ENCODE measurements at places on chromosomes 12 and 14.

DNA sequence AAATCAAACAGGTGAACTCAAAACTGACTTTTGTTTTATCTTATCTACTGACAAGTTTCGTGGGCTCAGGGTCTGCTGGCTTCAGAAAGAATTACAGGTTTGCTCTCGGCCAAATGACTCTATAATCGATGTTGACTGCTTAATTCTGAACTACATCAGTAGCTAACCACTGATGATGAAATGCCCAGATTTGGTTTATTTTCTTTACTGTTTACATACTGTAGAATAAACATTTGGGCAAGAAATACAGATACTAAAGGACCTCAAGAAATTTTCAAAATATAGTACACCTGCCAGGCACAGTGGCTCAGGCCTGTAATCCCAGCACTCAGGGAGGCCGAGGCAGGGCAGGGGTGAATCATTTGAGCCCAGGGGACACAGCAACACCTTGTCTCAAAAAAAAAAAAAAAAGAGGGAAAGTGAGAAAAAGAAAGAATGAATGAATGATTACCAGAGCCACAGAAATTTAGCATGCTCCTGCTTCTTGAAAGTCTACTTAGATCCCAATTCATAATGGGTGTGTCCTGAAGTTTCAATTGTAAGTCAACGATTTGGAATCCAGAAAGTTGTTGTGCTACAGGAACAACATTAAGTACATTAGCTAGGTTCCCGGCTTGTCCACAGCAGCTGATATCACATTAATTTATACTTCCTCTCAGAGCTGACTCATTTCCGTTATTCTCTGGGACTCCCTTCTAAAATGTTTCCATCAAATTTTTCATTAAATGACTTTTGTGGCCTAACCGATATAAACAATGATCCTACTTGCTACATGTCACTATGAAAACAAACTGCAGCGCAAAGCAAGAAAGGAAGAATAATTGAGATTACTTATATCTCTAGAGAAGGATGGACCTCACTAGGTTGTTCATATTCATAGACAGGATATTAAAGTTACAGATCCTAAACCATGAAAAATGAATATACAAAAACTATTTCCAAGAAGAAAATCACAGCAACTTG lies 134.3 kb downstream of the MED13L start:
- DNase-seq = no peak

DNA sequence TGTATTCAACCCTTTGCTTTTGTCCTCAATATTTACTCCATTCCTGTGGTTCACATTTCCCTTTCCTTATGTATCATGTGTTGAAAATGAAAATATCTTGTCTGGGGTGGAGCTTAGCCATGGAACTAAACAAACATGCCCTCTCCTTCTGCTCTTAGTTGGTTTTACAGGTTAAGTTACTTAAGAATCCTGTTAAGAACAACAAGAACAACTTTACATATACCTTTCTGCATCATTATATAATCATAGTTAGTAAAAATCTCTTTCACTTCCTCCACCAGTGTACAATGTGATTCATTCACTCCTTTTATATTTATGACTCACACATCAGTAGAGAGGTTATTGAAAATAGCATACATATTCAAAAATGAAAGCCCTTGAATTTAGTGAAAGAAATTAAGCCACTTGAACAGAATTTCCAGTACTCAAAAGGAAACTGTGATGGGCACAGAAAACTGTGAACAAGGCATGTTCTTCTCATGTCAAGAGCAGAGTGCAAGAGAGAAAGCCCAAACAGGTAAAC lies 307.7 kb downstream of the CCDC91 start:
- DNase-seq = no peak

- no peak for DNase-seq
Observed at GRCh38 chr12:104865080-104865479, 93.0 kb downstream of the SLC41A2 start.

- DNase-seq = no peak
Observed at GRCh38 chr12:95693689-95694088, 96.9 kb downstream of the NTN4 start.

GRCh38 chr14:35161231-35161630 lies 38.9 kb downstream of the PRORP start:
- no peak for DNase-seq

GRCh38 chr14:58797010-58797429 lies 159.3 kb downstream of the DACT1 start:
- no peak for DNase-seq

DNA sequence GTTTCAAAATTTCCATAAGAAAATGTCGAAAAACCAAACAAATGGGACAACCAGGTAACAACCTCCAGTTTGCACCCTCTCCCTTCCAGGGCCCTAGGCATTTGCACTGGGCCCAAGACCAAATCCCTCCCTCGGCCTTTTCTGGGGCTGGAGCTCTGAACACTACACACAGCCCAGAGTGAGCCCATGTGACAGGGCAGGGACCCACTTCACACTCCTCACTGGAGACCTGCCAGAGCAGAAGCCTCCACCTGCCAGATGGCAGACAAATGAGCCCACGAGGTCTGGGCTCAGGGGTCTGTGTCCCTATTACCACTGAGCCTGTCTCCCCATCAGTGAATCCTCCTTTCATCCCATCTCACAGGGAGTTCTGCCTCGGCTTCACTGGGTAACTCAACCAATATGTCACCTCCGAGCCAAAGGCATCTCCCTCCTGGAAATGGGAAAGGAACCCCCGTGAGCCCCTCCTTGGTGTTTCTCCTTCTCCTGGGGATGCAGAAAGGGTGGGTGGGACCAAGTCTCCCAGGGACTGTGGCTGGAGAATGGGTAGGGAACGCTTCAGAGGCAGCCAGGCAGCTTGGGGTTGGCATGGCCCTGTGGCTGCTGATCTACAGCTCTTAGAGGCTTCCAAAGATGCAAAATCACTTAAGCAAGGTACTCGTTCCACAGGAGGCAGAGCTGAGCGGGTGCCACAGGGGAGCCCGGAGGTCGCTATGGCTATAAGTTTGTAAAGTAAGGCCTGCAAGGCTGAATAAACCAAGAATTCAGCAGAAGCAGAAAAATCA lies 10.6 kb downstream of the VWF start:
- DNase-seq = no peak

DNA sequence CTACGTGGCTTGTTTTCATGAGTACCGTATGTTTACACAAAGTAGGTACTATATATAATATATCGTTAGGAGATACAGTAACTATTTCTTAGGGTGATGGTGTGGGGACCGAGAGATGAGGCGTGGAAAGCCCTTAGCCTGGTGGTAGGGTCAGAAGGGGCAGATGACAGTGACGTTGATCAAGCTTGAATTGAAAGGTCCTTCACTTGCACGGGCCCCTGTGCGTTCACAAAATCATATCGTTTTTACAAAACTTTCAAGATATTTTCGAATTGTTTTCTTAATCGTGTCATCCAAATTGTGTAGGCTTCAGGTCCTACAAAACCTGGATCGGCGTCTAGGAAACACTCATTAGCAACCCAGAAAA lies 881 bp upstream of the SOS2 start:
- DNase-seq = no peak

GRCh38 chr14:52910572-52910971 lies 40.3 kb downstream of the FERMT2 start:
- DNase-seq = no peak

DNA sequence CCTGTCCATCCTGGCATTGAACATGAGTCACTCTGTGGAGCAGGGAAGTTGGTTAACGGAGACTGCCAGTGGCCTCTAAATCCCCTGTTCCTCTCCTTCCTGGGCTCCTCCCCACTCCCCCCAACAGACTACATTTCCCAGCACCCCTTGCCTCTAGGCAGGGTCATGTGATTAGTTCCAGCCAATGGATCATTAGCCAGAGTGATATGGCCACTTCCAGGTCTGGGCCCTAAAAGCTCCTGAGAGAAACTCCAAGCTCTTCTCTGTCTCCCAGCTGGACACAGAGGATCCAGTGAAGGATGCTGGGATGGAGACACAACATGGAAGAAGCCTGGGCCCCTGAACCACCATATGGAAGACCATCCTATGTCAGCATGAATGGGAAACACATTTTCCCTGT lies 54.4 kb upstream of the RFLNA start:
- DNase-seq = no peak

DNA sequence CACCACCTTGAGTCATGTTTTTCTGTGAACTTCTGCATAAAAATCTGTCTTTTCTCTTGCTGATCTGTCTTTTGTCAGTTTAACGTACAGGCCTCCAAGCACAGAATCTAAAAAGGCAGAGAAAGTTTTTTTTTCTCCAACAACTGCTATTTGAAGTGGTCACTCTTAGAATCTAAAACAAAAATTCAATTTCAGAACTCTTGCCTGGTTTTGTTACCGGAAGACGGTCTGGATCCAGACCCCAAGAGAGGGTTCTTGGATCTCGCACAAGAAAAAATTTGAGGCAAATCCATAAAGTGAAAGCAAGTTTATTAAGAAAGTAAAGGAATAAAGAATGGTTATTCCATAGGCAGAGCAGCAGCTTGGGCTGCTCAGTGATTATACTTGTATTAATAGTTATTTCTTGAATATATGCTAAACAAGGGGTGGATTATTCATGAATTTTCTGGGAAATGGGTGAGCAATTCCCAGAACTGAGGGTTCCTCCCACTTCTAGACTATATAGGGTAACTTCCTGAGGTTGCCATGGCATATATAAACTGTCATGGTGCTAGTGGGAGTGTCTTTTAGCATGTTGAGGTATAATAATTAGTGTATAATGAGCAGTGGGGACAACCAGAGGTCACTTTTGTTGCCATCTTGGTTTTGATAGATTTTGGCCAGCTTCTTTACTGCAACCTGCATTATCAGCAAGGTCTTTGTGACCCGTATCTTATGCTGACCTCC lies 150.0 kb upstream of the PLEKHA5 start:
- no peak for DNase-seq

- no peak for DNase-seq
Observed at GRCh38 chr14:75566321-75566720, 12.1 kb upstream of the FLVCR2 start.

- DNase-seq = peak; percentile 50
Observed at GRCh38 chr14:101961011-101961721, 3.2 kb upstream of the DYNC1H1 start.

DNA sequence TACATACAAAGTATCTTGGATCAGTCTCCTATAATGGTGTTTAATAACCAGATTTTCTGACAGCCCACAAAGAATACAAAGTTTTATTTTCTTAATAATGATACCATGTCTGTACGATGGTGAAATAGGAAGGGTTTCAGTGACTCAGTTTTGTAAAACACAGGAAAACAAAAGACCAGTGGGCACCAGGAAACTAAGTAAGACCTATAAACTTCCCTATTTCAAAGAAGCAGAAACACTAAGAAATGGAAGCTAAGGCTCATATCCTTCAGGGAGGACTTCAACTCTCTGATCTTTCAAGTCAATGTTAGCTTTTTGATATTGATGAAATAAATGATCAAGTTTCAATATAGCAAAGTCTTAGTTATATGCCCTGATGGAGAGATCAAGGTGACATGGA lies 196.0 kb downstream of the DUSP6 start:
- DNase-seq = no peak

GRCh38 chr12:113827539-113828114 lies 138.5 kb downstream of the RBM19 start:
- DNase-seq = no peak

DNA sequence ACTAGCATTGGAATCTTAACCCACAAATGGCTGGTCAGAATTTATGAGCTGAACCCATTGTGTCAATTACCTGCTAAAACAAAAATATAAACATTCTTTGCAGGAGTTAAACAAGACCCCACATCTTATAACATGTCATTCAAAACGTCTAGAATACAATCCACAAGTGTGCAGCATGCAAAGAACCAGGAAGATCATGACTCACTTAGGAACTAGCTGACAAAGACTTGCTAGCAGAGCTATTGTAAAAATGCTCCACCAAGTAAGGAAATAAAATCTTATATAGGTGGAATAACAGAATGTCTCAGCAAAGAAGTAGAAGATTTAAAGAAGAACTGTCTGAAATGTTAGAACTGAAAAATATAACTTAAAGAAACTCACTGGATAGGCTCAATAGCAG lies 26.5 kb upstream of the POC1B start:
- DNase-seq = no peak

GRCh38 chr14:94158239-94158883 lies 15.8 kb upstream of the PPP4R4 start:
- DNase-seq = no peak

DNA sequence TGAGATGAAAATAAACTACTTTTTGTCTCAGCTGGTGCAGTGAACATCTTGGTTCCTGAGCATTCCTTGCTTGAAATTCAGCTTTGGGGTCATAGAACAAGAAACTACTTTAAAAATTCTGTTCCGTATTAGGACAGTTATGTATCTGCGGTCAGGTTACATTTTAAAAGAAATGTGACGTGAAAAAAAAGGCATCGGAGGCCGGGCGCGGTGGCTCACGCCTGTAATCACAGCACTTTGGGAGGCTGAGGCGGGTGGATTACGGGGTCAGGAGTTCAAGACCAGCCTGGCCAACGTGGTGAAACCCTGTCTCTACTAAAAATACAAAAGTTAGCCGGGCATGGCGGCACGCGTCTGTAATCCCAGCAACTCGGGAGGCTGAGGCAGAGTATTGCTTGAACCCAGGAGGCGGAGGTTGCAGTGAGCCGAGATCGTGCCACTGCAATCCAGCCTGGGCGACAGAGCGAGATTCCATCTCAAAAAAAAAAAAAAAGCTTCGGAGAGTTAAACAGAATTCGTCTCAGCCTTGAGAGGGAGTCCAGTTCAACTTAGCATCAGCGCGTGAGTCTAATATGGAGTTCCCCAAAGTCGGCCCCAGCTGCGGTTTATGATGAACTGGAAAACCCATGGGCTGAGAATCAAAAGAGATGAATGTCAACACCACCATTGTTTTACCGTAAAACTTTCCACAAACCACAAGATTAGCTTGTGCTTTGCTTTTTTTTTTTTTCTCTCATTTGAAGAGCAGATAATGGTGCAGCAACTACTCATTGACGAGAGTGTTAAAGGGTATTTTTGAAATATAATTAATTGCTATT lies 2.1 kb upstream of the SLC2A13 start:
- DNase-seq = no peak

DNA sequence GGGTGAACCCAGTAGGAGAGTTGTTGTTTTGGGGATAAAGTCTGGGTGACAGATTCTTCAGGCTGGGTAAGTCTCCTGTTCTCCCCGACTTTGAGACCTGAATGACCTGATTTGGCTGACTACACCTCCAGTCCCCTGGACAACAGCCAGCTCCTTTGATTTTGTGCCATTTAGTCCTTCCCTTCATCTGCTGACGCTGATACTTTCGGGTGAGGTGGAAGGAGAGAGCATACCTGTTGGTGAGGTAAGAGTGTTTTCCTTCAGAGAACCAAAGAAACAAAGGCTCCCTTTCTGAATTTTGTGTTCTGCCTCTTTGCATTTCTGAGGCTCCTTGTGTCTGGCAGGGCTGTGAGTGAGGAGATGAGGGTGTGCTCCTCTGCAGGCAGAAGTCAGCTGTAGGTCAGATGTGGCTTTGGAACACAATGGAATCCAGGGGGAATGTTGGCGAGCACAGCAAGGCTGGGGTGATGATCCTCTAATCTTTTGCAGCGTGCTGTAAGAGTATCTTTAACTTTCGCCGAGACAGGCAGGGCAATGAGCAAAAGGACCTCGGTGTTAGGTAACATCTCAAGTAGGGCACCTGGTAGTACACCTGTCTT lies 12.1 kb downstream of the ETV6 start:
- DNase-seq = no peak

DNA sequence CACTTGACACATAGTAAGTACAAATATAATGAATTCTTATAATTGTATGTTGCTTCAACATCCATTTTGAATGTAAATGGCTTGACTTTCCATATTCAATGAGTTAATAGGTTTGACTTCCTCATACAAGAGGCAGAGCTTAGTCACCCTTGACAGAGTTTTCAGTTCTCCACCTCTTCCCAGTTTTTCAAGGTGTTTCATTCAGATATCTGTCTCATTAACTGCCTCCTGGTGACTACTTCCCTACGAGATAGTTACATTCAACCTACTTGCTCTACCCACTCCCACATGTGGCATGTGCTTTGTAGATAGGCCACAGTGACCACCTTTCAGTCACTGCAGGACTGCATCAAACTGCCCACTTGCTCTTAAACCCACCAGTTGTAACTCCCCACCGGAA lies 60.0 kb downstream of the MYF5 start:
- no peak for DNase-seq
